ENCODE measurements at places on chromosomes 5 and 9.

GRCh38 chr9:7467186-7467585 lies 332.4 kb downstream of the DMAC1 start:
- no peaks in the 10 kb centered on the region for H3K27me3 ChIP-seq
- no peak overlapping the region for H3K4me3 ChIP-seq
- no peaks in the 10 kb centered on the region for H3K4me1 ChIP-seq
- H3K27ac ChIP-seq, result no peak overlapping the region
- H3K36me3 ChIP-seq, result no peaks in the 10 kb centered on the region
- DNase-seq, result no peak

GRCh38 chr5:7857926-7858632 lies 7.1 kb upstream of the CFAP90 start:
- H3K27me3 ChIP-seq, result no peaks in the 10 kb centered on the region
- no peak overlapping the region for H3K4me3 ChIP-seq
- DNase-seq, result no peak
- no peaks in the 10 kb centered on the region for H3K4me1 ChIP-seq
- H3K36me3 ChIP-seq, result no peaks in the 10 kb centered on the region

DNA sequence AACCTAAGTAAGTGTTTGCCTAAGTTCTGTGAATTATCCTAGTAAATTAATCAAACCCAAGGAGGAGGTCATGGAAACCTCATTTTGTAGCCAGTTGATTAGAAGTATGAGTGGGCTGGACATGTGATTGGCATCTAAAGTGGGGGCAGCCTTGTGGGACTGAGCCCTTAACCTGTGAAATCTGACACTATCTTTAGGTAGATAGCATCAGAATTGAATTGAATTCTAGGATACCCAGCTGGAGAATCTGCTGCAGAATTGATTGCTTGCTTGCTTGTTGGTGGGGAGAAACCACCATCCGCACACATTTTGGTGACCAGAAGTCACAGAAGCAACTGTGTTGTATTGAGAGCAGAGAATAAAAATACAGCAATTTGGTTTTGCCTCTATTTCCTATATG lies 97.0 kb downstream of the FBXL7 start:
- H3K36me3 ChIP-seq, result no peaks in the 10 kb centered on the region
- DNase-seq, result no peak
- H3K4me1 ChIP-seq, result no peaks in the 10 kb centered on the region
- H3K4me3 ChIP-seq, result no peak overlapping the region
- no peaks in the 10 kb centered on the region for H3K27me3 ChIP-seq

GRCh38 chr5:131264451-131265099 lies 722 bp downstream of the CDC42SE2 start:
- peak overlapping the region; percentile 96 for H3K27ac ChIP-seq
- DNase-seq, result peak; percentile 45
- H3K27me3 ChIP-seq, result no peaks in the 10 kb centered on the region

- no peak for DNase-seq
- H3K27me3 ChIP-seq, result no peaks in the 10 kb centered on the region
- no peak overlapping the region for H3K27ac ChIP-seq
- H3K36me3 ChIP-seq, result no peaks in the 10 kb centered on the region
Measured at GRCh38 chr9:110486218-110486617, 93.3 kb downstream of the SVEP1 start.

GRCh38 chr5:90477621-90478215 lies 3.1 kb downstream of the POLR3G start:
- H3K27ac ChIP-seq, result no peak overlapping the region
- peaks cover 16% of the 10 kb centered on the region for H3K4me1 ChIP-seq
- H3K4me3 ChIP-seq, result no peak overlapping the region
- no peak for DNase-seq
- H3K27me3 ChIP-seq, result no peaks in the 10 kb centered on the region
- H3K36me3 ChIP-seq, result no peaks in the 10 kb centered on the region

- no peaks in the 10 kb centered on the region for H3K27me3 ChIP-seq
- H3K4me3 ChIP-seq, result no peak overlapping the region
- no peak for DNase-seq
- no peak overlapping the region for H3K27ac ChIP-seq
- no peaks in the 10 kb centered on the region for H3K4me1 ChIP-seq
Measured at GRCh38 chr5:1792842-1793266, 6.8 kb downstream of the MRPL36 start.

DNA sequence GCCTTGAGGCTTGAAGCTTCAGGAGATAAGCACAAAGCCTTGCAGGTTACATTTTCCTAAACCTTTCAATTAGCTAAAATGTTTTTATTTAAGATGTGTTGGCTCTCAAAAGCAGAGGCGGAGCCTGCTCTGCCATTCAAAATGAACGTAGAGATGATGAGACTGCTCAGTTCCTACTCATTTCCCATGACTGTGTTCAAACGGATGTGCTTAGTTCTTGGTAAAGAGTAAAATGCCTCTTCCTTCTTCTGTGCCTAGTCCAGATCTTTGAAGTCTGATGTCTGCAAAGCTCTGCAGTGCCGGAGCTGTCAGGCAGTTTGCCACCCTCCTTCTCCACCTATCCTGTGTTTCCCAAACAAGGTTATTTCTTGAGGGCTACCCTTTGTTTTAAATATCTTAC lies 46.3 kb upstream of the ADAMTSL1 start:
- no peaks in the 10 kb centered on the region for H3K4me1 ChIP-seq
- no peak for DNase-seq
- no peaks in the 10 kb centered on the region for H3K36me3 ChIP-seq
- no peak overlapping the region for H3K27ac ChIP-seq
- no peaks in the 10 kb centered on the region for H3K27me3 ChIP-seq

DNA sequence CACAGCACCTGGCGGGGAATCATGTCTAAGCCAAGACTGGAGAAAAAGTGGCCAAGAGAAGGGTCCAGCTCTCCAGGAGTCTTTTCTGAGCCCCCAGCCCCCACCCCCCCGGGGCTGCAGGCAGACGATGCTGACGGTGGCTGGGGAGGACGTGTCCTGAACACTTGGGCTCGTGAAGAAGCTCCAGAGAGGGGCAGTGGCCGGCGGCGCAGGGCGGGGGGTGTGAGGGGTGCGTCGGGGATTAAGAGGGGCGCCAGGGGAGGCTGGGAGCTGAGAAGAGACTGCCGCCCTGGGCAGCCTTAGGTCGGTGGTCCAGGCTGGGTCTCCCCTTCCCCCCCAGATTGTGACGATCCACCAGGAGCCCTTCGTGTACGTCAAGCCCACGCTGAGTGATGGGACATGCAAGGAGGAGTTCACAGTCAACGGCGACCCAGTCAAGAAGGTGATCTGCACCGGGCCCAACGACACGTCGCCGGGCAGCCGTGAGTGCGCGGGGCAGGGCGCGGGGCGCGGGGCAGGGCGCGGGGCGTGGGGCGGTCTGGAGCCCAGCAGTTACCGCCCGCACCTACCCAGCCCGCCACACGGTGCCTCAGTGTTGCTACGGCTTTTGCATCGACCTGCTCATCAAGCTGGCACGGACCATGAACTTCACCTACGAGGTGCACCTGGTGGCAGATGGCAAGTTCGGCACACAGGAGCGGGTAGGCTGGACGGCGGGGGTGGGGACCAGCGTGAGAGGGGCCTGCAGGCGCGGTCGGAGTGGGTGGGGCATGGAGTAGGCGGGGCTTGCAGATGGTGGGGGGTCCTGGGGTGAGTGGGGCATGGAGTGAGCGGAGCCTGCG lies 8.9 kb downstream of the LRRC26 start:
- no peak for DNase-seq
- no peak overlapping the region for H3K4me3 ChIP-seq
- no peaks in the 10 kb centered on the region for H3K36me3 ChIP-seq
- H3K4me1 ChIP-seq, result peaks cover 6% of the 10 kb centered on the region

DNA sequence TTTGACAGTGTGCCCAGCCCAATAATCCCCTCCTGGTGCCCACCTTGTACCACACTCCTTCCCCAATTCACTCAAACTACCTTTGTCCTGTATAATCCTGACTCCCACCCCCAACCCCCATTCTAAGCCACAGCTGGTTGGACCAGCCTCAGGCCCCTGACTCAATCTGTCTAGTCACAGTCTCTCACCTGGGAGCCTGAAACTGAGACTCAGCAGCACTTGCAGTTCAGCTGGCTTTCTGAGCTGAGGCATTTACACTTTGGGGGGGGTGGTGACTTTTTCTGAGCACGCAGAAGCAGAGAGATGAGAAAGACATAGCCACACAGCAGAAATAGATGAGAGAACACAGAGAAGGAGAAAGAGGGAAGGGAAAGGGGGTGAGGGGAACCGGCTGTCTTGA lies 247.3 kb downstream of the MAN2A1 start:
- DNase-seq, result no peak
- no peak overlapping the region for H3K4me3 ChIP-seq
- no peak overlapping the region for H3K27ac ChIP-seq
- no peaks in the 10 kb centered on the region for H3K36me3 ChIP-seq
- H3K4me1 ChIP-seq, result no peaks in the 10 kb centered on the region

DNA sequence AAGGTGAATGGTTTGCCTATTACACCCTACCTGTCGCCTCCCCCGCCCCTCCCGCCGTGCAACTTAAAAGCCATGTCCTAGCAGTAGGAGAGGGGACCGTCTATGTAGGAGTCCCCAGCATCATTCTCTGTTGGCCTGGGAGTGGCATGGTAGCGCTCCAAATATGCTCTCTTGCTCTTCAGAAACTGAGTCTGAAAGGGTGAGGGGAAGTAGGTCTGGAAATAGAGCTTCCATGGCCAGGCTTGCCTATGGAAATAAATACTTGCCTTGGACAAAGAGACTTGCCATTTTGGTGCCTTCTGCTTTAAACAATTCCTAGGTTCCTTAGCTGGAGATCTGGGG lies 1.4 kb downstream of the RGS7BP start:
- DNase-seq, result no peak
- no peak overlapping the region for H3K27ac ChIP-seq
- H3K36me3 ChIP-seq, result no peaks in the 10 kb centered on the region

DNA sequence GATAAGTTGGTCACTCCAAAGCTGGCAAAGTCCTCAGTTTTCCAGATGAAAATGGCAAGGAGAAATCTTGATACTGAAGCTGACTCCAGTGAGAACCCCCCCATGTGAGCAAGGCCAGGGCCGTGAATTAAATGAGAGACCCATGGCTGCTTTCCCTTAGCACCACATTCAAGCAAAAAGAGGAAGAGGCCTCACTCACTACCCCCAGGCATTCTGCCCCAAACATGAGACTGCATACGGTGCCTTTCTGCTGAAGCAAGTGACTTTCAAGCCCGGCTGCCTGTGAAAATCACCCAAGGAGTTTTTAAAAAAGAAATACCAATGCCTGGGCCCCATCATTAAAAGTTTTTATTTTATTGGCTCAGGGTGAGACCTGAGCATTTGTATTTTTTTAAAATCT lies 66.9 kb downstream of the TMEM252 start:
- H3K4me3 ChIP-seq, result no peak overlapping the region
- no peaks in the 10 kb centered on the region for H3K27me3 ChIP-seq
- no peak overlapping the region for H3K27ac ChIP-seq
- no peaks in the 10 kb centered on the region for H3K36me3 ChIP-seq
- DNase-seq, result no peak

DNA sequence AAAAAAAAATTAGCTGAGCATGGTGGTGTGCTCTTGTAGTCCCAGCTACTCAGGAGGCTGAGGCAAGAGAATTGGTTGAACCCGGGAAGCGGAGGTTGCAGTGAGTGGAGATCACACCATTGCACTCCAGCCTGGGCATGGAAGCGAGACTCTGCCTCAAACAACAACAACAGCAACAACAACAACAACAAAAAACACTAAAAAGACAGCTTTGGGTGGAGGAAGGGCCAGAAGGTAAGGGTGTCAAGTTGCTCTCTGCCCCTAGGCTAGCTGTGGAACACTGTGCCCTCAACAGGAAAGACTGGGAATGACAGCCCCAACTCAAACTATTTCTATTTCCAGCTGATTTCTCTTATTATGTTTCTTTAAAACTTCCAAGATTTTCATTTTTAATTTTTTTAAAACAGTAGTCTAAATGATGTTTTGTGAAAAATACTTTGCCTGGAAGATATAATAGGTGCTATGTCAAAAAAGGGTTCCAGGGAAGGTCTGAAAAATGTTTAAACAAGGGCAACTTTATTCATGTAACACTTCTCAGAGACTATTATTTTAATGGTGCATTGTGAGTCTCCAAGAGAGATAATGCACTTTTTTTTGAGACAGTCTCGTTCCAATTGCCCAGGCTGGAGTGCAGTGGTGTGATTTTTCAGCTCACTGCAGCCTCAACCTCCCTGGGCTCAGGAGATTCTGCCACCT lies 29.9 kb downstream of the CLINT1 start:
- H3K4me1 ChIP-seq, result peaks cover 10% of the 10 kb centered on the region
- no peak for DNase-seq
- H3K27ac ChIP-seq, result no peak overlapping the region
- H3K27me3 ChIP-seq, result no peaks in the 10 kb centered on the region
- peaks cover 5% of the 10 kb centered on the region for H3K36me3 ChIP-seq

- no peaks in the 10 kb centered on the region for H3K27me3 ChIP-seq
- no peak overlapping the region for H3K4me3 ChIP-seq
- no peak for DNase-seq
- H3K4me1 ChIP-seq, result peaks cover 19% of the 10 kb centered on the region
Measured at GRCh38 chr5:151005187-151005949, 15.0 kb upstream of the GPX3 start.

DNA sequence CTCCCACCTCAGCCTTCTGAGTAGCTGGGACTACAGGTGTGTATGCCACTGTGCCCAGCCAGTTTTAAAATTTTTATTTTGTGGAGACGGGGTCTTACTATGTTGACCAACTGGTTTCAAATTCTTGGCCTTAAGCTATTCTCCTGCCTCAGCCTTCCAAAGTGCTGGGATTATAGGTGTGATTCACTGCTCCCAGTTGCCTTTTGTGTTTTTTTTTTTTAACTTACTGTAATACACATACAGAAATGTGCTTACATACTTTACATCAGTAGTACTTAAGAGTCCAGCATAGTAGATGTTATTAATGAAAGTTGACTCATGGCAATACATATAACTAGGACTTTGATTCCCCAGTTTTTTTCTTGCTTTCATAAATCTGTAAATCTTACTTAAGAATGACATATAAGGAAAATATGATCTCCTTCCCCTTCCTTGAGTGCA lies 4.7 kb downstream of the MAN2A1 start:
- no peak for DNase-seq
- no peaks in the 10 kb centered on the region for H3K36me3 ChIP-seq
- no peaks in the 10 kb centered on the region for H3K27me3 ChIP-seq
- H3K4me3 ChIP-seq, result no peak overlapping the region

- no peaks in the 10 kb centered on the region for H3K27me3 ChIP-seq
- no peak overlapping the region for H3K4me3 ChIP-seq
- H3K36me3 ChIP-seq, result no peaks in the 10 kb centered on the region
- no peak overlapping the region for H3K27ac ChIP-seq
Measured at GRCh38 chr9:104682642-104683041, 11.7 kb upstream of the OR13D1 start.

- DNase-seq, result no peak
- H3K4me1 ChIP-seq, result no peaks in the 10 kb centered on the region
- no peak overlapping the region for H3K27ac ChIP-seq
- no peaks in the 10 kb centered on the region for H3K36me3 ChIP-seq
- H3K27me3 ChIP-seq, result no peaks in the 10 kb centered on the region
Measured at GRCh38 chr5:137727623-137728022, 8.3 kb downstream of the KLHL3 start.

DNA sequence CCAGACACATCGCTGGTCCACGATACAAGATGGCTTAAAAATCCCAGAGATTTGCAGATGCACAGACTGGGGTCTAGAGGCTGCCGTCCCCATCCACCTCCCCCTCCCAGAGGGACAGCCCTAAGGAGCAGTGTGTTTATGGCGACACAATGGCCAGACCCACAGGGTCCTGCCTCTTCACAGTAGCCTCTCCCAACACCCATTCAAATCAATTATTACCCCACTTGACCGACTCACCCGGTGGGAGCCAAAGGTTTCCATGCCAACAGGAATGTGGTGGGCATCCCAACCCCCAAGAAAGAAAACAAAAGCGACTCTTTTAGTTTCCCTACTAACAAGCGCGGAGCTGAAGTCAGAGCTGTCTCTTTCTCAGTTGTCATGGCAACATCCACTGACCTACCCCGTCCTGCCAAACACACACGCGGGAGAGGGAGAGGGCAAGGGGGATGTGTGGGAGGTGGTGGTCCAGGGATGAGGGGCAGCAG lies 209.0 kb downstream of the TTLL11 start:
- no peaks in the 10 kb centered on the region for H3K27me3 ChIP-seq
- H3K4me3 ChIP-seq, result no peak overlapping the region
- H3K27ac ChIP-seq, result no peak overlapping the region
- H3K36me3 ChIP-seq, result no peaks in the 10 kb centered on the region
- H3K4me1 ChIP-seq, result no peaks in the 10 kb centered on the region
- no peak for DNase-seq
